ENCODE measurements at places on chromosomes 7 and 10.

GRCh38 chr7:133613250-133613790, 360.4 kb downstream of the EXOC4 start:
- no peak for DNase-seq

DNA sequence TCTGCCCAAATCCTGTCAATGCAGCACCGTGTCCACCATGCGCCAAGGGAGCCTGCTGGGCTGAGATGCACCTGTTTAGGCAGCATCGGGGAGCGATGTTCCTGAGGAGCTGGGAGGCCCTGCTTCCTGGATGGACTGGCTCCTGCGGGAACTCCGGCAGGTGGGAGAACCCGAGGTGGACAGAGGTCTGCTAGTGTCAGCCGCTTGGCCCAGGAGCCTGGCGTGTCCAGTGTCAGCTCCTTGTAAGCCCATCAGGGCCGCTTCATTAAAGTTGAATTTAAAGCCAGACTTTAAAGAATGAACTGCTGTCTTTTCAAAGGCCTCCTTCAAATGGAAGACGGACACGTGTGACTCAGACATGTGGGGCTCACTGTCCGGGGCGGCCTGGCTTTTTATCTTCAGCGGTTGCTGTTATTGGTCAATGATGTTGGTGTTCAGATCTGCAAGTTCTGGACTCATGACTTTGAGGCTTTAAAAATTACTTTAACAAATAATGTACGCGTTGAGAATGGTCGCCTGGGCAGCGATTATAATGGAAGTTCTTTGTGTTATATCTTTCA, 422.5 kb downstream of the DNAJB6 start:
- DNase-seq: no peak

- no peak for DNase-seq
These were observed 2.2 kb upstream of the DNAJC1 start for GRCh38 chr10:22005763-22006162.

GRCh38 chr10:127354992-127355391, 158.6 kb upstream of the INSYN2A start:
- no peak for DNase-seq

- no peak for DNase-seq
These were observed 50.9 kb downstream of the CREB3L2 start for GRCh38 chr7:137950967-137951366.

- DNase-seq: no peak
These were observed 44.5 kb downstream of the ICA1 start for GRCh38 chr7:8217200-8218068.

DNA sequence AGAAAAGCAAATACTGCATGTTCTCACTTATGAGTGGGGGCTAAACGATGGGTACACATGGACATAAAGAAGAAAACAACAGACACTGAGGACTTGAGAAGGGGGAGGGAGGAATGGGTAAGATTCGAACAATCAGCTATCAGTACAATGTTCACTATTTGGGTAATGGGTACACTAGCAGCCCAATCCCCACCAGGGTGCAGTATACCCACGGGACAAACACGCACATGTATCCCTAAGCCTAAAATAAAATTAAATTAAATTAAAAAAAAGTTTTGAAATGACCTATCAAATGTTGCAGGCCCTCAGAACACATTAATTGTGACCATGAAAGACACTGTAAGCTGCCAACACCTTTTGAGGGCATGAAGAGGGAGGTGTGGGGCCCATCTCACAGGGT, 316.0 kb downstream of the WDR37 start:
- DNase-seq: no peak

DNA sequence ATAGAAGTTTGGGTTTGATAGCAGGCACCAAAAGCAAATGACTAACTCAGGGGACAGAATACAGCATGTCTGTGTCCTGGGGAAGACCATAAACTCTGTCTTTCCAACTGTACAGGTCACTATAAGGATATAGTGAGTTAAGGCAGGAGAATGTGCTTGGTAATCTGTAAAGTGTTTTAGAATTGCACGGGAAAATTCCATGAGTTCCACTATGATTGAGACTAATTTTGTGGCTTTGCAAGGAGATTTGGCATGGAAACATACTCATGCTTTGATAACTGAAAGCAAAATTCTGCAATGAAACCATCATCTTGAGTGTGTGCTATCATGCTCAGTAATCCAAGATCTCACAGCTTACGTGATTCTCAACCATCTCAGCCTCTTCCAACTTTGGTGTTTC, 152.6 kb downstream of the PKD1L1 start:
- DNase-seq: no peak

- DNase-seq: no peak
These were observed 44.2 kb upstream of the PTER start for GRCh38 chr10:16392531-16393069.

- DNase-seq: no peak
These were observed 11.0 kb upstream of the DNTT start for GRCh38 chr10:96292971-96293920.

GRCh38 chr7:49112222-49112621, 187.9 kb downstream of the CDC14C start:
- no peak for DNase-seq

DNA sequence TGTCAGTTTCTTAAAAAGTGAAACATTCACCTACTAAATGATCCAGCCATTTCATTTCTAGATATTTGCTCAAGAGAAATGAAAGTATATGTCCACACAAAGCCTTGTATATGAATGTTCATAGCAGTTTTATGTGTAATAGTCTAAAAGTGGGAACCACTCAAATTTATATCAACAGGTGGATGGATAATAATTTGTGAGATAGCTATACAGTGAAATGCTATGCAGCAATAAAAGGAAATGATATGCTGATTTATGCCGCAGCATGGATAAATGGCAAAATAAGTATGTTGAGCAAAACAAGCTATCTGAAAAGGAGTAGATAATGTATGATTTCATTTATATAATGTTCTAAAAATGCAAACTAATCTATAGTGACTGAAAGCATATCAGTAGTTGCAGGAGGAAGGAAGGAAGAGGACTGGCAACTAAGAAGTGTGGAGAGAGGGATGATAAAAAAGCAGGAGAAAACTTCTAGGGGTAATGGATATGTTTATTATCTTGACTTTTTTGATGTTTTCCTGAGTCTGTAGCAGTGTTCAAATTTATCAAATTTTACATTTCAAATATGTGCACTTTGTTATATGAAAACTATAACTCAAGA, 80.6 kb downstream of the ABCB5 start:
- DNase-seq: no peak

GRCh38 chr10:79058899-79059841, 9.6 kb upstream of the ZMIZ1 start:
- peak; percentile 59 for DNase-seq

- no peak for DNase-seq
These were observed 102.0 kb upstream of the SAMD8 start for GRCh38 chr10:75009426-75009825.

GRCh38 chr10:97549587-97550322, 22.8 kb upstream of the ANKRD2 start:
- DNase-seq: no peak

GRCh38 chr10:79983286-79983909, 34.5 kb upstream of the SFTPD start:
- DNase-seq: no peak

DNA sequence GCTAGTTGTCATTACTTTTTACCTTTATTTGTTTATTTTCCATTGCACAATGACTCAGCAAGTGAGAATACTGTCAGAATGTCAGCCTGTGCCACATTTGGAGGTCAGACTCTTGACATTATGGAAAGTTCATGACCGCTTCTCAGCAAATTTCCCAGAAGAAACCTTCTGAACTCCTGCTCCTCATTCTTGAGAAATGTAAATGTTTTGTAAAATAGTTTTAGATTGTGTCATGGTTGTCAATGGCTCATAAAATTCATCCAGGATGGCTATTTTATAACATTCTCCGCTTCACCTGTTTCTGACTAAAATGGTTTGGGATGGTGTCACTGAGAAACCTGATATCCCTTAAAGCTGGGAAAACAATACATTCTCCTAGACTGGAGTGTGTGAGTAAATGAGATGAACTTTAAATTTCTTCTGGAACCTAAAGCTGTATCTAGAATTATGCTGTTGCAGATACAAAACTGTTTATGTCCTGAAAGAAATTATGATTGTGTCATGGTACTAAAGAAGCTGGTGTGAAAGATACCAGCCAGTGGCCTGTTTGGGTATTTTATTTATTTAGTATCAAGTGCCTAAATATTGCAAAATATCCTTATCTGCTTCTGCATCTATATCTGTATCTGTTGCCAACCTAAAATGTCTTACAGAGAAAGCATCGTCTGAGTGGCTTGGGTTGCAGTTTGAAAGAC, 671.7 kb downstream of the GATA3 start:
- DNase-seq: no peak

DNA sequence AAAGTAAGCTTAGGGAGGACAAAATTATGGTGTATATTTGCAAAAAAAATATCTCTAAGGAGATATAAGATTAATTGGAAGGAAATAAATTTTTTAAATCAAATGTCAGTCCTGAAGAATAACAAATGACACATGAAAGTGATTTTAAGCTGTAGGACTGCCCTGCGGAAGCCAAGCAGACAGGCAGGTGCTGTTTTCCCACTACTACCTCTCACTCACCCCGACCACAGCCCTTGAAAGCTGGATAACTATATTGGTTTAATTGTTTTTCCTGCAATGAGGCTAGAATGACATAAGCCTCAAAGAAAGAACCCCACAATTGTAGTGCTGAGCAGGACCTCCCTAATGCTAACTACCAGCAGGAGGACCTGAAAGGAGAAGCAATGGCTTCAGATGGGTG, 68.6 kb upstream of the VIPR2 start:
- DNase-seq: no peak

DNA sequence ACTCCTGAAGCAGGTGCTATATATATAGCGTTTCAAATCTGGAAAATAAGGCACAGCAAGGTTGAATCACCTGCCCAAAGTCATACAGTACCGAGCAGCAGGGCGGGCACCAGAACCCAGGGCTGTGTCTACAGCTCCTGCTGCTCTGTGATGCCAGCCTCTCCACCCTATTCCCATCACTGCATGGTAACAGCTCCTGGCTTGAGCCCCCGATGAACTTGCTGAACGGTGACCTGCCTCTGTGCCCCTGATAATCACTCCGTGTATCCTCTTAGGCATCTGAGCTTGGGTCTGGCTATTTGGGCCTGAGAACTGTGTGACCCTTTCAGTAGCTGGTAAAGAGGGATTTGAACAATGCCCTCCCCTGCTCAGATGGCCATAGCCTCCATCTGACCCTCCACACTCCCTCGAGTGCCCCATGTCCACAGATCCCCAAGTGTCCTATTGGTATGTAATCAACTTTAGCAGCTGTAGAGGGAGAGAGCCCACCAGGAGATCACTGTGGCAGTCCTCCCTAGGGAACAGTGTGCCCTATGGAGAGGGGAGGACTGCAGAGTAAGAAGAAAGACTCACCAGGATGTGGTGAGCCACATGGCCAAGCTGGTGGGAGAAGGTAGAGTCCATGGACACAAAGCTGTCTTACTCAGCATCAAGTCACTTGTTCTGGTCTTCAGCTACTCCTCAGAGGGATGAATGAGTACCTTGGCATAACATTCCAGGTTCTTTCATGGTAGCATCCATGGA, 1.1 kb upstream of the ARHGAP22 start:
- DNase-seq: no peak

DNA sequence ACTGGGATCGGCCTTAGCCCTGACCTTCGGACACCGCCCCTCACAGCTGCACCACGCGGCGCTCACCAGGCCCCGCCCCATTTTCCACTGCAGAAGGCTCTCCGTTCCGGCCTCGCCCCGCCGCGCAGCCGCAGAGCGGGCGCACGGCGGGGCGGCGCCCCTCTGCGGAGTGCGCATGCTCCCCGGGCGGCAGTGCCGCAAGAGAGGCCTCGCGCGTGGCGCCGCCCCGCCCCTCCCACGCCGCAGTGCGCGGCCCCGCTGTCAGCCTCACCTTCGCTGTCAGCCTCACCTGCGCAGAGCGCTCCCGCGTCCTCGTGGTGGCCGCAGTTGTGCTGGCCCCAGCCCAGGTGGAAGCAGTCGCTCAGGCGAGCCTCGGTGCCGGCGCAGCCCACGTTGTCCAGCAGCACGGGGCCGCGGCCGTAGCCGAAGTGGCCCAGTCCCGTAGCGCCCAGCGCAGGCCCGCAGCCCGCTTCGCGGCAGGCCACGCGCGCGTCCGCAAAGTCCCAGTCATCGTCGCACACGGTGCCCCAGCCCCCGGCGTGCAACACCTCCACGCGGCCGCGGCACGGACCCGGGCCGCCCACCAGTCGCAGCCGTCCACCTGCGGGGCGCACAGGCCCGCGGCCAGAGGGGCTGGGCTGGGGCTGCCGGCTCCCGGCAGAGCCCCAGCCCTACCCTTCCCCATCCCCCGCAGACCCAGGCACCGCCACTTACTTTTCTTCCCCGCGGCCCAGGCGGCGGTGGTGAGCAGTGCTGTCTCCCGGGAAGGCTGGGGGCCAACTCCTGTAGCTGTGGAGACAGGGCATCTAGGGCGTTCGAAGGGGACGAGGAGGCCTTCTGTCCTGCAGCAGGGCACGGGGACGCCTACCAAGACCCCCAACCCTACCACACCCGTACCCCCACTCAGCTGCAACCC, 16.1 kb downstream of the SSC4D start:
- peak; percentile 92 for DNase-seq

DNA sequence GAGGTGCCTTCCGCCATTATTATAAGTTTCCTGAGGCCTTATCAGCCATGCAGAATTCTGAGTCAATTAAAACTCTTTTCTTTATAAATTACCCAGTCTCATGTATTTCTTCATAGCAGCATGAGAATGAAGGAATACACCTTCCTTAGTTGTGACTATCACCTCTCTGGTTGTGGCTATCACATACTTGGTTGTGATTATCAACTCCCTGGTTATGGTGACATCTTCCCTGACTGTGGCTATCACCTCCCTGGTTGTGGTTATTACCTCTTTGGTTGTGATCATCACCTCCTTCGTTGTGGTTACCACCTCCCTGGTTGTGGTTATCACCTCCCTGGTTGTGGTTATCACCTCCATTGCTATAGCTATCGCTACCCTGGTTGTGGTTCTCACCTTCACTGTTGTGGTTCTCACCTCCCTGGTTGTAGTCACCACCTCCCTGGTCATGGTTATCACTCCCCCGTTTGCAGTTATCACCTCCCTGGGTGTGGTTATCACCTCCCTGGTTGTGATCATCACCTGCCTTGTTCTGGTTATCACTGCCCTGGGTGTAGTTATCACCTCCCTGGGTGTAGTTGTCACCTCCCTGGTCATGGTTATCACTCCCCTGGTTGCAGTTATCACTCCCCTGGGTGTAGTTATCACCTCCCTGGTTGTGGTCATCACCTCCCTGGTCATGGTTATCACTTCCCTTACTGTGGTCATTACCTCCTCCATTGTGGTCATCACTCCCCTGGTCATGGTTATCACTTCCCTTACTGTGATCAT, 105.9 kb downstream of the GPR26 start:
- DNase-seq: no peak

DNA sequence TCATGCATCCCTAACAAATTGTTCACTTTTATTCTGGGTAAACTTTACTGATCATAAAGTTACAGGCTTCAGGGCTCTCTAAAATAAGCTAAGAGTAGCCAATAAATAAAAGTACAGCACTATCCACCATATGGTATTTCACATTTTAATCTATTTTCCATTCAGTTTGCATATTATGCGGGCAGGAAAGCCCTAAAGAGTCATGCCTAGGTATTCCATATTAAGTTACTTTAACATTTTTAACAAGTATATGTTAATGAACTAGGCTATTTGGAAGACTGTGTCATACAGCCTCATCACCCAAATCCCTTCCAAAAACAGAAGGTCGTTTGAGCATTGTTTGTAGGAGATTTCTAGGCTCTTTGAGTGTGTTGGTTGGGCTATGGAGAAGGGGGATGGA, 106.3 kb downstream of the CPED1 start:
- no peak for DNase-seq

All from lower leg skin (tissue), 4 donors.